Cardiac muscle cell (in vitro differentiated cells and primary cell): ENCODE measurements at places on chromosomes 16 and 17. TPM values are rescaled to one million over a fixed set of nuclear protein-coding genes. Genes with fewer than 3 reads are reported as not detected.

DNA sequence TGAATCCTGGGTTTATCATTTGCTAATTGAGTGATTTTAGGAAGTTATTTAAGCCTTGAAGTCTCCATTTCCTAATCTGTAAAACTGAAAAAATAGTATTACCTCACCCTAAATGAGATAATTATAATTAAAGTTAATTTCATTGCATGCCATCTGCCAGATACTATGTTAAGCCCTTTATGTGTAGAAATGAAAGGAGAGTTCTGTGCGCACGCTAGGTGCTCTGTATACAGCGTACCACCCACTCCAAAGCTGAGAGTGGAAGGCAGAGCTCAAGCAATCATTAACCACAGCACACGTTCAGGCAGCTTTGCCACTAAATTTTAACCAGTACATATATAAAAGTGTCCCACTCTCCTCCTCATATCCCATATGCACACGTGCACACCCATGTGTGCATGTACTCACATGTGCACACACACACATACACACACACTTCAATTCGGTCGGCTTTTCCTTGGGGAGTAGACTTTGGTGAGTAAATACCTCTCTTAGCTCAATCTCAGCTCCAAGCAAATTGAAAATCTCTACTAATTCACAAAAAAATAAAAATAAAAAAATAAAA lies 204.8 kb downstream of the GRIN2A start:
- no peak for DNase-seq
- H3K27ac ChIP-seq = no peak overlapping the region
- no peaks in the 10 kb centered on the region for H3K4me1 ChIP-seq

GRCh38 chr17:47741109-47741792 lies 8.2 kb downstream of the TBX21 start:
- H3K4me3 ChIP-seq = no peak overlapping the region
- H3K27me3 ChIP-seq = peaks cover 9% of the 10 kb centered on the region
- H3K4me1 ChIP-seq = peaks cover 11% of the 10 kb centered on the region
- no peaks in the 10 kb centered on the region for H3K36me3 ChIP-seq

GRCh38 chr17:48878920-48879898 lies 13.4 kb upstream of the ATP5MC1 start:
- no peak overlapping the region for H3K27ac ChIP-seq
- H3K4me3 ChIP-seq = no peak overlapping the region
- DNase-seq = peak; percentile 79
- no peaks in the 10 kb centered on the region for H3K4me1 ChIP-seq
- no peaks in the 10 kb centered on the region for H3K27me3 ChIP-seq
- H3K36me3 ChIP-seq = no peaks in the 10 kb centered on the region

- DNase-seq = no peak
- H3K4me1 ChIP-seq = no peaks in the 10 kb centered on the region
- H3K36me3 ChIP-seq = peaks cover 9% of the 10 kb centered on the region
- H3K4me3 ChIP-seq = no peak overlapping the region
Measured at GRCh38 chr16:88714420-88715302, 8.4 kb downstream of the CTU2 start.

GRCh38 chr16:54239456-54239855 lies 47.1 kb downstream of the IRX3 start:
- peaks cover 29% of the 10 kb centered on the region for H3K4me1 ChIP-seq
- no peak overlapping the region for H3K4me3 ChIP-seq
- DNase-seq = peak; percentile 21
- no peaks in the 10 kb centered on the region for H3K27me3 ChIP-seq

- H3K4me3 ChIP-seq = no peak overlapping the region
- H3K27me3 ChIP-seq = no peaks in the 10 kb centered on the region
- H3K27ac ChIP-seq = no peak overlapping the region
- no peaks in the 10 kb centered on the region for H3K36me3 ChIP-seq
- no peaks in the 10 kb centered on the region for H3K4me1 ChIP-seq
Measured at GRCh38 chr16:68786685-68787418, 49.8 kb downstream of the CDH1 start.

GCGR gene
- 0.15 TPM in 1 of 2 replicates, not detected in the other for total RNA-seq

GRCh38 chr16:574021-574760 lies 4.4 kb downstream of the PIGQ start:
- DNase-seq = no peak
- no peak overlapping the region for H3K4me3 ChIP-seq
- no peak overlapping the region for H3K27ac ChIP-seq
- no peaks in the 10 kb centered on the region for H3K27me3 ChIP-seq
- peaks cover under 1% of the 10 kb centered on the region for H3K4me1 ChIP-seq

MSL1 gene
- 96.8 and 104 TPM in 2 replicates for total RNA-seq

DNA sequence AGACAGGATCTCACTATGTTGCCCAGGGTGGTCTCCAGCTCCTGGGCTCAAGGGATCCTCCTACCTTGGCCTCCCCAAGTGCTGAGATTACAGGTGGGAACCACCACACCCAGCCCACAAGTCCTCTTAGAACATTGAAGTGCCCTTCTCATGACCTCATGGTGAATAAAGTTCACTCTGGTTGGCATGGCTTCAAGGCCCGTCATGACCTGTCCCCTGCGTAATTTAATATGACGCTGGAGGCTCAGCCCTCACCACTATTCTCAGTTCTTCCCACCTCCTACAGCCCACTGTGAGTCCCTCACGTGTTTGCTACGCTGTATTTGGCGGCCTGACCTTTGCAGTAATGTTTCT lies 1.9 kb downstream of the ENDOV start:
- no peak overlapping the region for H3K27ac ChIP-seq
- no peaks in the 10 kb centered on the region for H3K36me3 ChIP-seq
- no peak overlapping the region for H3K4me3 ChIP-seq

CBX8 gene
- 16.7 and 20.3 TPM in 2 replicates for total RNA-seq

LPO gene
- not detected in 2 replicates for total RNA-seq

GRCh38 chr16:56363781-56364565 lies 61.4 kb downstream of the AMFR start:
- H3K27ac ChIP-seq = no peak overlapping the region
- H3K4me1 ChIP-seq = no peaks in the 10 kb centered on the region
- H3K36me3 ChIP-seq = peaks cover 30% of the 10 kb centered on the region
- H3K4me3 ChIP-seq = no peak overlapping the region

GRCh38 chr17:79624718-79625478 lies 14.0 kb upstream of the RBFOX3 start:
- DNase-seq = no peak
- no peaks in the 10 kb centered on the region for H3K4me1 ChIP-seq
- no peaks in the 10 kb centered on the region for H3K36me3 ChIP-seq
- peaks cover 16% of the 10 kb centered on the region for H3K27me3 ChIP-seq

- peaks cover 6% of the 10 kb centered on the region for H3K4me1 ChIP-seq
- H3K36me3 ChIP-seq = peaks cover 5% of the 10 kb centered on the region
- H3K4me3 ChIP-seq = peak overlapping the region; percentile 42
- H3K27me3 ChIP-seq = peaks cover 57% of the 10 kb centered on the region
- no peak overlapping the region for H3K27ac ChIP-seq
Measured at GRCh38 chr16:67537636-67538591, 9.3 kb downstream of the RIPOR1 start.

PNMT gene
- total RNA-seq = 21.0 and 27.2 TPM in 2 replicates

DNA sequence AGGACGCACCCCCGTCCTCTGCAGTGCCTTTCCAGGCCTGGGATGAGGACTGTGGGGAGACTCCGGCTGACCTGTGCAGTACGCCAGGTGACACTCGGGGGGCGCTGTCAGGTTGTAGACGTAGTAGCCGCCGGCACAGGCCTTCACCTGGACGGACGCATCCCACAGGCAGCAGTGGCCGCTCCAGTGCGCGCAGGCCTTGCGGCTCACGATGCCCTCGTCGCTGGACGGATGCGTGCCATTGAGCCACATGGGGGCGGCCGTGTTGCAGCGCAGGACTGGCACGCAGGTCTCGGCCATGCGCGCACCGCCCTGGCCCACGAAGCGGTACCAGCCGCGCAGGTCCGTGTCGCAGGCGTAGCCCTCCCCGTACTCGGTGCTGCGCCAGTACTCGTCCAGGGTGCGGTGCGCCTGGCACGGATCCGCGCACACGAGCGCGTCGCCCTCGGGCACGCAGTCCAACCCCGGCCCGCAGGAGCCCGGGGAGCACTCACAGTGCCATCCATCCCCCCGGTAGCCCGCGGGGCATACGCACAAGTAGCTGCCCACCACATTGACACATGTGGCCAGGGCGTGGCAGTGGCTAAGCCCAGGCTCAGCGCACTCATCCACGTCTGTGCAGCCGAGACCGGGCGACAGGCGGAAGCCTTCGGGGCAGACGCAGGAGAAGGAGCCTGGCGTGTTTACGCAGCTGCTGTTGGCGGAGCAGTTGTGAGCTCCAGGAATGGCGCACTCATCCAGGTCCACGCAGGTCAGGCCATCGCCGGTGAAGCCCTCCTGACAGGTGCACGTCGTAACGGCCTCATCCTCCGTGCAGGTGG lies 3.9 kb downstream of the UMOD start:
- H3K36me3 ChIP-seq = no peaks in the 10 kb centered on the region
- no peak overlapping the region for H3K4me3 ChIP-seq
- no peak overlapping the region for H3K27ac ChIP-seq
- H3K4me1 ChIP-seq = no peaks in the 10 kb centered on the region

HEATR9 gene
- not detected in 2 replicates for total RNA-seq

SMIM22 gene
- total RNA-seq = not detected in 2 replicates

NUPR1 gene
- not detected in 2 replicates for total RNA-seq

HBA2 gene
- 1.3 TPM in 1 of 2 replicates, not detected in the other for total RNA-seq

OR1A1 gene
- total RNA-seq = not detected in 2 replicates

DNA sequence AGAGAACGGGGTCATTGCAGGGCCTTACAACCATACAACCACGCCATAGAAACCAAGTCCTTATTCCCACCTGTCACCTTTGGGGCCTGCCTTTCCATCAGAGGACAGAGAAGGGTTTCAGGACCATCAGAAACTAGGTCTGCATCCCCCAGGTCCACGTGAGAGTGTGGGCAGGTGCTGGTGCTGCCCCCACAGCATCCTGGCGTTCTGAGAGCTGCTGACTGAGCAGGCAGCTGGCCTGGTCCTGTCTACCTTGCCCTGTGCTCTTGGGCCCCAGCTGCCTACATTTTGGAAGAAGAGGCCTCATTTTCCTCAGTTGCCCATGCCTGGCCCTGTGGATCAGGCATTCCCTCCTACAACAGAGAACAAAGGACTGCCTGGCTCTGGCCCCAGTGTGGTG lies 21.6 kb downstream of the ZNF276 start:
- H3K4me3 ChIP-seq = no peak overlapping the region
- peaks cover 18% of the 10 kb centered on the region for H3K4me1 ChIP-seq
- DNase-seq = no peak
- H3K36me3 ChIP-seq = peaks cover 23% of the 10 kb centered on the region
- H3K27ac ChIP-seq = peak overlapping the region; percentile 61

SULT1A4 gene
- total RNA-seq = 0.42 and 7.0 TPM in 2 replicates
